Progenitor cell of endocrine pancreas (in vitro differentiated cells): ENCODE measurements at places on chromosomes 1 and 21. TPM values are rescaled to one million over a fixed set of nuclear protein-coding genes. Genes with fewer than 3 reads are reported as not detected.
A peak's percentile ranks its signal among the peaks of the same experiment; 100 is the strongest.

- H3K4me1 ChIP-seq: peaks cover 1% of the 10 kb centered on the region
- peak; percentile 47 for DNase-seq
- no peak overlapping the region for H3K27ac ChIP-seq
Measured at GRCh38 chr1:67853704-67854103, 20.4 kb upstream of the GNG12 start.

GRCh38 chr1:79388694-79389361, 382.3 kb upstream of the ADGRL4 start:
- DNase-seq: no peak
- peaks cover 1% of the 10 kb centered on the region for H3K36me3 ChIP-seq
- no peak overlapping the region for H3K27ac ChIP-seq
- H3K4me1 ChIP-seq: peaks cover 5% of the 10 kb centered on the region
- H3K4me3 ChIP-seq: no peak overlapping the region

DNA sequence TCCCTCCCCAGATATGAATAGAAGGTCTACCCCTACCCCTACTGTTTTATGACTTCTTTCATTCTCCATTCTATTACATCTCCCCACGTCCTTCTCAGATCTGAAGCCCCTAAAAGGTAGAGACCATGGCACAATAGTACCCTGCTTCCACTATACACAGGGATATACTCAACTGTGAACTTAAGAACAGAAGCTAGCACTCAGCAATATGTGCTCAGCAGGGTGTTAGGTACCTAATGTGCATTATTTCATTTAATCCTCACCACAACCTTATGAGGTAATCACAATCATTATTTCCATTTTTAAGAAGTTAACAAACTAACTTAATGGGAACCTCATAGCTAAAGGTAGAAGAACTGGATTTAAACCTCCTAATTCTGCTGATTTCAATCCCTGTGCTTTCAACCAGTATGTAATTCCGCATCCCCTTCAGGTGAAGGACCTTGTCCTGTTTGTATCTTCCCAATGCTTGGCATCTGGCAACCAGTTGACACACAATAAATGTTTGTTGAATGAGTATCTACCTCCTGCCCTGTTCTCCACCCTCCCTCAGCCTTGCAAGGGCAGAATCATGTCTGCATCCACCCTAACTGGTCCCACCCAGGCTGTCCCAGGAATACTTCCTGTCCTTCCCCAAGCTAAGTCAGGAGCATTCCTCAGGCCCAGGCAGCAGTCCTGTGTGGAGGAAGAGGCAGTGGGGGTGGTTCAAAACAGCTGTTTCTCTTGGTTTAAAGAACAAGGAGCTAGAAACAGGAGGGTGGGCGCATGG, 6.5 kb downstream of the DENND2D start:
- H3K36me3 ChIP-seq: peaks cover 7% of the 10 kb centered on the region
- H3K27ac ChIP-seq: no peak overlapping the region
- no peak for DNase-seq
- H3K4me1 ChIP-seq: peaks cover 14% of the 10 kb centered on the region
- H3K4me3 ChIP-seq: no peak overlapping the region

GRCh38 chr1:100482167-100482566, 55.8 kb upstream of the GPR88 start:
- H3K27me3 ChIP-seq: no peaks in the 10 kb centered on the region
- H3K36me3 ChIP-seq: peaks cover 15% of the 10 kb centered on the region
- peaks cover 10% of the 10 kb centered on the region for H3K4me1 ChIP-seq
- no peak for DNase-seq

GRCh38 chr1:158310623-158311022, 20.7 kb downstream of the CD1B start:
- H3K36me3 ChIP-seq: no peaks in the 10 kb centered on the region
- H3K27me3 ChIP-seq: no peaks in the 10 kb centered on the region
- no peak overlapping the region for H3K4me3 ChIP-seq
- no peak overlapping the region for H3K27ac ChIP-seq
- DNase-seq: no peak

- H3K4me3 ChIP-seq: no peak overlapping the region
- DNase-seq: no peak
- no peak overlapping the region for H3K27ac ChIP-seq
Measured at GRCh38 chr1:3663999-3664699, 11.8 kb downstream of the TP73 start.

DNA sequence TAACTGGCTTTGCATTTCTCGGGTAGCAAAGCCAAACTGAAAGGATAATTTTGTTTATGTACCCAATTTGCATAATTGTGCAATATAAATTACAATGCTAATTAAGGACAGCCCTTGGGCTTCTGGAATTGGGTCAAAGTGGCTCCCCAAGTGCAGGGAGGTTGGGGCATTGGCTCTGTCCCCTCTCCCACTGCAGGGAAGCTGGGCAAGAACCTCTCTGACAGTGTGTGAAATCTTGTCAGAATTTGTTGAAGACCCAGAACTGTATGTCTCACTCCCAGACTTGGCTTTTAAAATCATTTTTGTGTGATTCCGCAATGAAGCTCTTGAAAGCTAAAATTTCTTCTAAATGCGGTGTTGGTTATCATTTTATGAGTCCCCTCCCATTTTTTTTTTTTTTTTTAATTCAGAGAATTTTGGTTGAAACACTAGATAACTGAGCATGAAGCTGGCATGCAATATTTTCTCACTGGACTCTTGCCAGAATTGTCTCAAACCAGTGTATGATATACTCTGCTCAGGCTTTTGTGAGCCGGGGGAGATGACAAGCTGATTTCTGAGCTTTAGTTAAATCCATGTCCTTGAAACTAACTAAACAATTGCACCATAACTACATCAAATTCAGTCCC, 878.9 kb upstream of the CXADR start:
- H3K27ac ChIP-seq: no peak overlapping the region
- H3K4me1 ChIP-seq: peaks cover 1% of the 10 kb centered on the region
- H3K27me3 ChIP-seq: no peaks in the 10 kb centered on the region
- no peak overlapping the region for H3K4me3 ChIP-seq
- no peaks in the 10 kb centered on the region for H3K36me3 ChIP-seq
- no peak for DNase-seq

DNA sequence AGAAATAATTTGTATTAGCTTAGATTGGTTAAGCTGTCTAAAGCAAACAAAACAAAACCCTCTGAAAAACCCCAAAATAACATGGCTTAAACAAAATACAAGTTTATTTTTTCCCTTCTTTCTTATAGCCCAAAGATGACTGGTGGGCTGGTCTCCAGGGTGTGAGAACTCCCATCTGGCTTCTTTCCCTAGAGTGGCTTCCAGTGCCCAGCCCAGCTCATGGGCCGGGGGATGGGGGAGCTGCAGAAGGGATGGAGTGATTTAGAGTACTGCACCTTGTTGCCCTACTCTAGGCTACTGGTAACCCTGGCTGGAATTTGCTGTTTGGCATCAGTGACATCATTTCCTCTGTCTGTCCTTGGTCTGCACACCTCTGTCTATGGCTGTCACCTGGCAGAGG, 223.0 kb downstream of the PBX1 start:
- peak overlapping the region; percentile 21 for H3K27ac ChIP-seq
- no peak for DNase-seq
- H3K36me3 ChIP-seq: peaks cover 9% of the 10 kb centered on the region
- no peaks in the 10 kb centered on the region for H3K27me3 ChIP-seq

GRCh38 chr1:247906504-247907047, 11.2 kb downstream of the OR2W3 start:
- no peaks in the 10 kb centered on the region for H3K36me3 ChIP-seq
- no peak overlapping the region for H3K27ac ChIP-seq
- no peaks in the 10 kb centered on the region for H3K27me3 ChIP-seq

GRCh38 chr1:22431965-22432364, 19.7 kb upstream of the ZBTB40 start:
- no peak overlapping the region for H3K4me3 ChIP-seq
- H3K27ac ChIP-seq: no peak overlapping the region
- peaks cover 1% of the 10 kb centered on the region for H3K36me3 ChIP-seq
- no peaks in the 10 kb centered on the region for H3K27me3 ChIP-seq
- no peak for DNase-seq
- no peaks in the 10 kb centered on the region for H3K4me1 ChIP-seq

GRCh38 chr1:11761988-11762406, at the start of gene C1orf167:
Gene C1orf167, plus strand, starts transcription at chr1:11762193. Its CDS starts 2,208 bp downstream, at chr1:11764401.
- peaks cover 35% of the 10 kb centered on the region for H3K27me3 ChIP-seq
- no peak for DNase-seq
- H3K4me3 ChIP-seq: no peak within 1 kb of the TSS
- H3K4me1 ChIP-seq: no peaks in the 10 kb centered on the region
- no peaks in the 10 kb centered on the region for H3K36me3 ChIP-seq
- peak within 1 kb of the TSS; percentile 80 for H3K27ac ChIP-seq

DNA sequence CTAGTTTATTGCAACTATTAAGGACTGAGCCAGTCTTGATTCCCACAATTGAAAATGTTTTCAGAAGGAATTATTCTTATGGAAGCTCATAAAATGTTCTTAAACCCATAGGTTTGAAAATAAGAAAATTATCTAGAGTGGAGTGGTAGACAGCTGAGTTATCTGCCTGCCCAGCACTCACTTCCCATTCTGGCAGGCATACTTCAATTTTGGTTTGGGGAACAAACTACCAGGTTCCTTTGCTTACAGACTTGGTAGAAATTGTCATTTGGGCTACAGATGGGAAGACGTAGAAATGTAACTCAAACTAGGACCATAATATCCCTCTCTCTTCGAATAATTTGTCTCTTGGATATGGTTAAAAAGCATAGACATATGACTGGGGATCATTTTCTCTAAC, 18.4 kb downstream of the JUN start:
- no peak for DNase-seq
- H3K4me3 ChIP-seq: no peak overlapping the region
- peaks cover 45% of the 10 kb centered on the region for H3K27me3 ChIP-seq
- peaks cover 1% of the 10 kb centered on the region for H3K4me1 ChIP-seq
- no peaks in the 10 kb centered on the region for H3K36me3 ChIP-seq
- no peak overlapping the region for H3K27ac ChIP-seq

DNA sequence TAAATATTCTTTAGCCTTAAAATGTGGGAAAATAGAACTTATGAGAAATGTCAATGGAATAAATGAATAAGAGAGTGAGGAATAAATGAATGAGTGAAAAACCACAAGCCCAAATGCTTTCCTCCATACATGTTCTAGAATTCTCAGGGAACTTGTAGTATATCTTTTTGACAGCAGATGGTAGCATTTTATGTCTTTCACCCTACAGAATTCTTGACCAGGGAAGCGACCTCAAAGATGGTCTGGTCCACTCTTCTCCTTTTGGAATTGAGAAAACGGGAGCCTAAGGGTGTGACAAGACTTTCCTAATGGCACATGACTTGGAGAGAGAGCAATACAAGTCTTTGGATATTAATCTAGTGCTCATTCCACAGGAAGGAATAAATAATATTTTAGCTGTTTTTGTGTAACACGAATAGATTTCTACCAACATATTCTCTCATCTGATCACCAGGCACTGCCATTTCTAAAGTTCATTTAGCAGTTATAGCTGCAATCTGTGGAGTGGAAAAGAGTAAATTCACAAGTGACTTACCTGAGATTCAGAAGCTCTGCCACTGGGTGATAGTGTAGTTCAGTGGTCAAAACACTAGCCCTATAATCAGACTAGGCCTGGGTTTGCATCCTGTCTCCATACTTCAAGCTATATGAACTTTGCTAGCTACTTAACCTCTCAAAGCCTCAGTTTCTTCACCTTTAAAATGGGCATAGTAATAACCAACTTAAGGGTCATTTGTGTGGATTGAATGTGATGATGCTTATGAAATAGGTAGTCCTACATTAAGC, 15.0 kb upstream of the F5 start:
- no peaks in the 10 kb centered on the region for H3K36me3 ChIP-seq
- H3K27me3 ChIP-seq: peaks cover 12% of the 10 kb centered on the region
- H3K27ac ChIP-seq: no peak overlapping the region
- no peak overlapping the region for H3K4me3 ChIP-seq
- no peak for DNase-seq
- no peaks in the 10 kb centered on the region for H3K4me1 ChIP-seq

DNA sequence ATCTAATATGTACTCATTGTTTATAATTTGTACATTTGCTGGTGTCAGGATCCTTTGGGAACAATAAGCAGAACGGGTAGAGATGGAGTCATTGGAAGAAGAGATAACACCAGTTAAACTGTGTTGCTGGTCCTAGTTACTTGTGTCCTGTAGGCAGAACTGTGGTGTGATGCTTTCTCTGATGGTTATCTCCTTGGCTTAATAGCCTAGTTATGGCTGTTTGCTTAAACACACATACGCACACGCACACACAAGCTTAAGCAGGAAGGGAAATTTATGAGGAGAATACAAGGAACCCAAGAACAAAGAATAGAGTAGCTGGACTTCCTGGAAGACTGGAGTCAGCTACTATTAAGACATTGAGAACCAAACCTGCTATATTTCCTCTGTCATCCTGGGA, 5.7 kb upstream of the PKN2 start:
- H3K4me3 ChIP-seq: no peak overlapping the region
- H3K27me3 ChIP-seq: no peaks in the 10 kb centered on the region
- no peak overlapping the region for H3K27ac ChIP-seq
- H3K36me3 ChIP-seq: no peaks in the 10 kb centered on the region
- DNase-seq: no peak

DNA sequence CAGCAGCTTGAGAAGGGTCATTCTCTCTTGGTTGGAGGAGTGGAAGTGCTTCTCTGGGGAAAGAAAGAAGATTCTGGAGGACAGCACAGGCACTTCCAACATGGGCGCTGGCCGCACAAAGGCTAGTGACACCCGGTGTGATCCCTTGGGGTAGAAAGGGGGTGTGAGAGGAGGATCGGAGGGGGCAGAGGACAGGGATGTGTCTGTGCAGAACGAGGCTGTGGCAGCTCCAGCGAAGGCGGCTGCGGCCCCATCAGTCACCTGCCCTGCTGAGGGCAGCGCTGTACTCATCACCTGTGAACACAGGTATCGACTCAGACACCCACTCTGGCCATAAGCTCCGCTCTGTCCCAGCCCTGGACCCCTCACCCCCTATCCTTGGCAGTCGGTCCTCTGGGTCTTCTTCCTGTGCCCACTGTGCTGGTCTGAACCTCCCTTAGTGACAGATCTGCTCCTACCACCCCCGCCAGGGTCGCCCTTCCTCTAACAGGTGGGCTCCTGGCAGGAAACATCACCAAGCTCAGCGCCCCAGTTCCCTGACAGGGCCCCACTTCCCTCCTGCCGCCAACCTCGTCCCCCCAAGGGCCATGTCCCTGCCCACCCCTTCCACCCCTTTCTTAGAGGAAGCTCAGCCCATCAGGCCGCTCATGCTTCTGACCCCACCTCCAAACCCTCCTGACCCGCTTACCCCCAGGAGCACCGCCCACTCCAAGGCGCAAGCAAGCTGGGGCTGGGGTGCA, 20.1 kb downstream of the TP73 start:
- no peaks in the 10 kb centered on the region for H3K36me3 ChIP-seq
- DNase-seq: no peak
- H3K27ac ChIP-seq: no peak overlapping the region
- H3K4me1 ChIP-seq: peaks cover 7% of the 10 kb centered on the region

MAEL gene
- 0.13 TPM in 1 of 2 replicates, not detected in the other for total RNA-seq

ENAH gene
- total RNA-seq: 213 and 217 TPM in 2 replicates

IGSF3 gene
- total RNA-seq: 41.5 and 43.3 TPM in 2 replicates

BTBD8 gene
- total RNA-seq: 7.7 and 8.2 TPM in 2 replicates

DYNLT4 gene
- 0.55 and 0.79 TPM in 2 replicates for total RNA-seq

PDZK1IP1 gene
- not detected in 2 replicates for total RNA-seq

CLDN19 gene
- total RNA-seq: 7.8 and 8.2 TPM in 2 replicates

SUCO gene
- total RNA-seq: 57.1 and 58.0 TPM in 2 replicates
